ENCODE measurements at places on chromosomes 7 and 10.

GRCh38 chr10:124962421-124962820 is 20.5 kb downstream of the ZRANB1 start:
- no peak for DNase-seq

DNA sequence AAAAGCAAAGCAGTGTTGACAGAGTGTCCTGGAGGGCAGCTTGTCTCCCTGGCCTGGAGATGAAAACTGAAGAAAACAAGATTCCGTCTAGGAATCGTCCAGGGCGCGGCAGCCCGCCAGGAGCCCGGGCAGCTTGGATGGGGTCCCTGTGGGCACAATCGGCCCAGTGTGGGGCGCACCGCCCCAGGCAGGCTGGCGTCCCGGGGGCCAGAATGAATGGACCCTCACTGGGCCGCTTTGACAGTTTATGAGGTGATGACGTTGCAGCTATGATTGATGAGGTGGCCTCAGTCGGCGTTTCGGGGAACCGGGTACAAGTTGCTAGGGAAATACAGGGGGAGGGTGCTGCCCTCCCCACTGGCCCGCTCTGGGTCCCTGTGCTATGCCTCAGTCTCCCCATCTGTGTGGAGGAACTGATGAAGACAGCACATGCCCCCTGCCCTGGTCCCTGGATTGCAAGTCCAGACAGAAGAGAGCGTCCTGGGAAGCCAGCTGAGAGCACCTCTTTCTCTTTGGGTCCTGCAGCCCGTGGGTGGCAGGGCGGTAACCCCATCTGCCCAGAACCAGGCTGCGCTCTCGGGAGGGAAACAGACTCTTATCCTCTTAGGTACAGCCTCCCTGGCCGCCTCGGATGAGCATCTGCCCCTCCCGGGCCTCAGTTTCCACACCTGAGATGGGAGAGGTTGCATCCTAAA is 131.3 kb downstream of the LHPP start:
- no peak for DNase-seq

DNA sequence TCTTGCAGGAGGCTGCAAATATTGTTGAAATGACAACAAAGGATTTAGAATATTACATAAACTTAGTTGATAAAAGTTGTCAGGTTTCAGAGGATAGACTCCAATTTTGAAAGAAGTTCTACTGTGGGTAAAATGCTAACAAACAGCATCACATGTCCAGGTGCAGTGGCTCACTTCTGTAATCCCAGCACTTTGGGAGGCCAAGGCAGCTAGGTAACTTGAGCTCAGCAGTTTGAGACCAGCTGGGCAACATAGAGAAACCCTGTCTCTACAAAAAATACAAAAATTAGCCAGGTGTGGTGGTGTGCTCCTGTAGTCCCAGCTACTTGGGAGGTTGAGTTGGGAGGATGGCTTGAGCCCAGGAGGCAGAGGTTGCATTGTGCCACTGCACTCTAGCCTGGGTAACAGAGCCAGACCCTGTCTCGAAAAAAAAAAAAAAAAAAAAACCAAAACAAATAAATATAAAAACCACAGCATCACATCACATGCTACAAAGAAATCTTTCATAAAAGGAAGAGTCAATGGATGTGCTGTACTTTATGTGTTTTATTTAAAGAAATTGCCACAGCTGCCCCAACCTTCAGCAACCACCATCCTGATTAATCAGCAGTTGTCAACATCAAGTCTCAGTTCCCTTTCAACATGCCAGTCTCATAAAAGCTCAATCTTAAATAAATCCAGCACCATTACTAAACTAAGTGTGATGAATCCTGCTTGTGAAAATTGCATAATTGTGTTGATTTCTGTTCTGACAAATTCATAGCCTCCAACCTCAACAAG is 83.2 kb upstream of the MBL2 start:
- peak; percentile 23 for DNase-seq

GRCh38 chr10:125455431-125455830 is 227.5 kb downstream of the TEX36 start:
- DNase-seq = no peak

- DNase-seq = peak; percentile 84
These were observed 202.9 kb downstream of the GRID1 start for GRCh38 chr10:86163522-86164173.

GRCh38 chr7:80677629-80678028 is 39.2 kb downstream of the CD36 start:
- DNase-seq = no peak

GRCh38 chr7:23275912-23276311 is 23.2 kb upstream of the MALSU1 start:
- DNase-seq = no peak

- DNase-seq = peak; percentile 90
These were observed 40.5 kb downstream of the NRBF2 start for GRCh38 chr10:63173468-63174232.

DNA sequence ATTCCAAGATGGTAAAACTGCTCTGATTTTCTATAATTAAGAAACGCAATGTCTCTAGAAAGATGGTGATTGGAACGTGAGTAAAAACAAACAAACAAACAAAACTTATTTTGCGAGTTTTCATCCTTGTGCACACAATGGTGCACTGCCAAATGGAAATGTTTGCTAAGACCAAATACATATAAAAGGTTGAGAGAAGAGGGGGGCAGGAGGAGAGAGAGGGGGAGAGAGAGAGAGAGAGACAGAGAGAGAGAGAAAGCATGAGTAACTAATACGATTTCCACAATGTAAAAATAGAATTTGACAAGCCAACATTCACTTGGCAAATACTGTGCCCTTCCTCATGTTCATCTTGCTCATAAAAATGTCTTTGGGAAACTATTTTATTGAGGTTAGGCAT is 375.4 kb downstream of the CNTNAP2 start:
- DNase-seq = no peak

GRCh38 chr7:36723951-36724664 is at the start of gene AOAH:
AOAH (minus strand) TSS chr7:36724494; CDS start chr7:36724148, 346 bp downstream.
- DNase-seq = peak; percentile 97

DNA sequence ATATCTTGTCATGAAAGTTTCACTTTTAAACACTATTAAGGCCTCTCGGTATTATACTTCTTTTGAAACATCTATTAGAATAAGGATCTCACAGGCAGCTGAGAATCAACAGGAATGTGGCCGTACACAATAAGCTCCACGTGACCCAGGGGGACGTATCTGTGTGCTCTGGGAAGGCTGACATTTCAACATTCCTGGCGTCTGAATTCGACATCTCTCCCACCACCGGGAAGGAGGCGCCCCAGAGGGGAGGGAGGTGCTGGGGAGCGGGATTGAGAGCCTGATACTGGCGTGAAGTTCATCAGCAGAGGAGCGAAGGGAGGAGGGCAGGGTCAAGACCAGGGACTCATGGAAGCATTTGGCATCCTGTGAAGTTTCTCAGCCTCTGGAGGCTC is 401.3 kb downstream of the DNAJB6 start:
- DNase-seq = no peak

DNA sequence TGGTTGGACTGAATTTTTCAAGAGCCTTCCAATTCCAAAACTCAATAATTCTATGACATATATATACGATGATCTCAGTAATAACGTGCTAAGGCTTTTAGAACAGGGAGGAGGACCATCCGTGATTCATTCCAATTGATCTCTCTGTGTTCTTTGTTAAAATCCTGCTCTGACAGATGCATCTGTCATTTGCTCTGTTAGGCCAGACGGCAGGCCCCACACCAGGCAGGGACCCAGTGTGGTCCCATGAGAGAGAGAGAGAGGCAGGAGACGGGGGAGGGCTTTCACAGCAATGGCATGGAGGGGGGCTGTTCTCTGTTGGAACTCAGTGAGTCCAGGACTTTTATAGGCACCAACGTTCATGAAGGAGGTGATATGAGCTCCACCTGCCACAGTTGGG is 160.0 kb upstream of the INSYN2A start:
- no peak for DNase-seq

DNA sequence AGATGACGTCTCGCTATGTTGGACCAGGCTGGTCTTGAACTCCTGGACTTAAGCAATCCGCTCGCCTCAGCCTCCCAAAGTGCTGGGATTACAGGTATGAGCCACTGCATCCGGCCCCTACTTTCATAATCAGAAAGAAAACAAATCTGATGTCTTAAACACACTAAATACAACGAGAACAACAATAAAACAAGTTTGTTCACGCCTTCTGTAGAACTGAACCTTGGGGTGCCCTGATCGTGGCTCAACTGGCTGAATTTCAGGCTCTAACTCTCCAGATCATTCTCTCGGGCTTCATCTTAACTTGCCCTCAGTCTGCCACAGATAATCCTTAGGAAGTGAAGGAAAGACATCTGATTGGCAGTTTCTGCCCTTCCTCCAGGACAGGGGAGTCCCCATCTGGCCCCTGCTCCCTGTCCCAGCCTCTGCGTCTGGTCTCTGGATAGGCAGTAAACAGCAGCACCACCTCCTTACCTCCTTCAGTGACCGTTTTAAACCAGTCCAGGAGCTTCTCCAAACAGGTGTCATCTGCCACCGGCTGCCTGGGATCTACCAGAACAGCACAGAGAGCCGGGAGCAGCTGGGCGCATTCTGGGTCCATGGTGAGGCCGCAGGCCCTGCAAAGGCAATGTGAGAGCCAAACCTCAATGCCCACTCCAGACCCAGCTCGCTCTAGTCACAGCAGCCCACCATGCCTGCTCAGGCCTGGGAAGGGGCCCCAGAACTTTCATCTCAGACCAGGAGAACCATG is 1.3 kb downstream of the BRAT1 start:
- no peak for DNase-seq

GRCh38 chr10:106506526-106507283 is 657.8 kb downstream of the SORCS1 start:
- no peak for DNase-seq

DNA sequence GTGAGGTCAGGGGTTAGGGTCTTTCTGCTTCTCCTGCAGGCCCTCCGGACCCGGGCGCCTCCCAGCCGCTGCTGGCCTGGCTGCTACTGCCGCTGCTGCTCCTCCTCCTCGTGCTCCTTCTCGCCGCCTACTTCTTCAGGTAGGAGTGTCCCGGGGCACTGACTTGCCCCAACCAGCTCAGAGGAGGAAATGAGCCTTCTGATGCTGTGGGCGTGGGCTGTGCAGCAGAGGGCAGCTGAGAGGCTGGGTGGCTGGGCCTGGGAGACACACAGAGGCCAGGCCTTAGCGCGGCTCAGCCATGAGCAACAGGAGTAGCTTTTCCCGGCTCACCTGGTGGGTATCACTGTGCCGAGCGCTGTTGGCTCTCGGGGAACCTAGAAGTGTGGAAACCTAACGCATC is 78.9 kb downstream of the MKI67 start:
- DNase-seq = peak; percentile 92

DNA sequence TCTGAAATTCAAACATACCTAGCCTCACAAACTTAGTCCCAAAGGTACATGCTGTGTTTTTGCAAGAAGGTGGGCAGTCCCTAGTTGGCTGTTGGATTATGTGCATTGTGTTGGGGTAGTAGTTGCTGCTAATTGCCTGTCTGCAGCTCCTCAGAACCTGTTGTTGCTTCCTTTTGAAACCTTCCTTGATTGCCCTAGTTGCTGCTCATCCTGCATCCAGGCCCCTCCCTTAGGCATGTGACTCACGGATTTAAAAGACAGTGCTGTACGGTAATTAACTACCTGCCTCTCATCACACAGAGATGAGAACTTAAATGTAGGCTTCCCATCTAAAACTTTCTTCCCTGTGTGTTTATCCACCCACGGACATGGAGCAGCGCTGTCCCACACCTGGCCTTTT is 67.7 kb downstream of the BMPR1A start:
- no peak for DNase-seq

- DNase-seq = no peak
These were observed 20.0 kb upstream of the GATA3 start for GRCh38 chr10:8034466-8035005.

DNA sequence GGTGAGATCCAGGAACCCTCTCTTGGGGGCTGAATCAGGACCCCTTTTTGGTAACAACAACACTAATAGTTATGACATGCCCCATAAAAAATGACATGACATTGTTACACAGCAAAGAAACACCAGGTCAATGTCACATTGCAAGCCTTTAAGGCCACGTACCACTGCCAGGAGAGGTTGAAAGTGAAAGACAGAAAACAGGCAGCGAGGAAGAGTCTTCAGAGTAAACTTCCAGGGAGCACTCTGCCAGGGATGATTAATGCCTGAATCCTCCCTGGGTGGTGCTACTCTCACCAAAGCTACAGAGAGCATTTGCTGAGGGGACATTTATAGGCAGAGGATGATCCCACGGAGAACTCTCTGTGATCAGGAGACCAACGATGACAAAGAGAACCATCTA is 551.6 kb downstream of the CALN1 start:
- DNase-seq = no peak

DNA sequence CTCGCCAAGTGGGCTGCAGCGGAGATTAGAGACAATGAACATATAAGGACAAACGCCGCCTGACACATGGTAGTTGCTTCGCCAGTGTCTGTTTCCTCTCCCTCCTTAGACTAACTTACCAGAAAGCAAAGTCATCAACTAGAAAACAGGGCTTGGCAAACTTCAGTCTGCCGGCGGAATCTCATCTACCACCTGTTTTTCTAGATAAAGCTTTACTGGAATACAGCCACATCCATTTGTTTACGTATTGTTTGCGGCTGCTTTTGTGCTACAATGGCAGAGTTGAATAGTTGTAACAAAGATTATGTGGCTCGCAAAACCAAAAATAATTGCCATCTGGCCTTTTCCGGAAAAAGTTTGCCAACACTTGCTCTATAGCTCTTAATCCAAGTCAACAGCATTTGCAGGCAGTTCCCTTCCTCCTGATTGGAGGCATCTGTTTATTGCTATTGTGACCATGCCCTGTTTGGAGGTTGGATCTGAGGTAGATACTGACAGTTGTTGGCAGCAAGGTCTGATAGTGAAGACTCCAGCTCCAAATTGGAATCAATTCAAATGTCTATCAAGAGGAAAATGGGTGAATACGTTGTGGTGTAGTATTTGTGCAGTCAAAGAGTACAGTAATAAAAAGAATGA is 260.6 kb downstream of the POU6F2 start:
- no peak for DNase-seq

- DNase-seq = no peak
These were observed 18.5 kb downstream of the PRKCQ start for GRCh38 chr10:6561552-6561951.

GRCh38 chr7:69723663-69724062 is 125.4 kb downstream of the AUTS2 start:
- no peak for DNase-seq

DNA sequence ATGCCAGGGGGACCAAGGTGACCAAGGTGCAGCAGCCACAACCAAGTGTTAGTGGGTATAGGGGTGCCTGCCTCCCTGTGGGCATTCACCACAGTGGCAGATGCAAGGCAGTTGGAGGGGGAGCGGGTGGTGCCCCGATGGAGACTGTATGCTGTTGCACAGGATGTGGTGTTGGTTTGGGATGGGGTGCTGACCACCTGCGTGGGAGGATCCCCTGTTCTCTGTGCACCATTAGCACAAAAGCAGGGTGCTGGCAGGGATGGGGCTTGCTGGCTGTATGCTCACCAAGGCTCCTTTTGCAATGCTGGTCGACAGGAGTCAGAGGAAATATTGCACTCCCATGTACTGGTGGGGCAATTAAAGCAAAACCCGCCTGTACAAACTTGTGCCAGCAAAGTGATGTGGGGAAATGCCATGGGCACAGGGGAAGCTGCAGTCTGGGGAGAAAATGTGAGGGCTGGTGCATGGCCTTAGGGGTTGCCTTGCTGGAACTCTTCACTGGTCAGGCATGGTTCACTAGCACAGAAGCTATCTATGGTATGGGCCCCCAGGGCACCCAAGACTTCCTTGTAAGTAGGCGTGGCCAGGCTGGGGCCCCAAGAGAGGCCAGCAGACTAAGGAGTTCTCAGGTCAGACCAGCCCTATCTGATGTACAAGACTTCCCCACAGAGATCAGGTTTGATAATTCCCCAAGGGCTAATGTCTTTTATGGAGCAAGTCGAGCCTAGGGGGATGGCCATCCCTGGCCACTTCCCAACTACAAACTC is 51.9 kb upstream of the GNAT3 start:
- DNase-seq = no peak

GRCh38 chr7:8185926-8186683 is 75.9 kb downstream of the ICA1 start:
- peak; percentile 76 for DNase-seq

Data from MV-4-11 (cell line).